ENCODE measurements at places on chromosomes 1 and 21. TPM values are rescaled to one million over a fixed set of nuclear protein-coding genes. Genes with fewer than 3 reads are reported as not detected.

DNA sequence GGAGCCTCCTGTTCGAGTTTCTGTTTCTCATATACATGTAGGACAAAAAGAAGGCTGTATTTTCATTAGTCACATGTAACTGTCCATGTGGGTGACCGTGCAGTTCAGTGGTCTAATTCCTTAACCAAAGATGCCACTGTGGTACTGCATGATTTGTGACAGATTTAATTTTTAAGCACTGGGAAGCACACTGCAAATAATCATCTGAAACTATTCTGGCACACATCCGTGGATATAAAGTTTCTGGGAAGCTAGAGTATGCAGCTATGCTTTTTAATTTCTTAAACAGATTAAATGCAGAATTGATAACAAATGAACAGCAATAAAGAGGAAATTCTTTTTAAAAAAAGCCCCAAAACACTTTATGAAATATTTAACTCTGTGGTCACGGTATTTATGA, 254.8 kb downstream of the LMO4 start:
- DNase-seq = no peak

DNA sequence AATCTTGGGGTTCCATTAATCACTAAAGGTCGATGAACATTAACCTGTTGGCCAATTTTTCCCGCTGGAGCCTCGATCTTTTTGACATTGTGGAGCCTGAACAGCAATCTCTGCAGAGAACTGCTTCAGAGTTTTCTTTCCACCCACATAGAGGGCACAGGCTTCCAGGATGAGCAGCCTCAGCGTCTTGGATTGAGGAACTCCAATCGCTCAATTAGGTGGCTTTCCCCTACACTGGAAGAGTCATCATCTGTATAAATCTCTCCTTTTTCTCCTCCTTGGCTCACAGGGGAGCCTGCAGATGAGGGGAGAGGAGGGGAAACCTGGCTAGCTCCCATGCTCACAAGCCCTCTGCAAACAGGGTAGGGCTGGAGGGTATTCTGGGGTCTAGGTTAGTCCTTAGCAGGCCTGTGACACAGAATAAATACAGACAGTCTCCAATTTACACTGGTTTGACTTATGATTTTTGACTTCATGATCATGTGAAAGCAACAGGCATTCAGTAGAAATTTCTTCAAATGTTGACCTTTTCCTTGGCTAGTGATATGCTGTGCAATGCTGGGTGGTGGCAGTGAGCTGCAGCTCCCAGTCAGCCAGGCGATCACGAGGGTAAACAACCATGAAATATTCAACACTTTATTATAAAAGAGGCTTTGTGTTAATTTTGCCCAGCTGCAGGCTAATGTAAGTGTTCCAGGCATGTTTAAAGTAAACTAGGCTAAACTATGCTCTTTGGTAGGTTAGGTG, 80.8 kb downstream of the PGBD5 start:
- no peak for DNase-seq

DNA sequence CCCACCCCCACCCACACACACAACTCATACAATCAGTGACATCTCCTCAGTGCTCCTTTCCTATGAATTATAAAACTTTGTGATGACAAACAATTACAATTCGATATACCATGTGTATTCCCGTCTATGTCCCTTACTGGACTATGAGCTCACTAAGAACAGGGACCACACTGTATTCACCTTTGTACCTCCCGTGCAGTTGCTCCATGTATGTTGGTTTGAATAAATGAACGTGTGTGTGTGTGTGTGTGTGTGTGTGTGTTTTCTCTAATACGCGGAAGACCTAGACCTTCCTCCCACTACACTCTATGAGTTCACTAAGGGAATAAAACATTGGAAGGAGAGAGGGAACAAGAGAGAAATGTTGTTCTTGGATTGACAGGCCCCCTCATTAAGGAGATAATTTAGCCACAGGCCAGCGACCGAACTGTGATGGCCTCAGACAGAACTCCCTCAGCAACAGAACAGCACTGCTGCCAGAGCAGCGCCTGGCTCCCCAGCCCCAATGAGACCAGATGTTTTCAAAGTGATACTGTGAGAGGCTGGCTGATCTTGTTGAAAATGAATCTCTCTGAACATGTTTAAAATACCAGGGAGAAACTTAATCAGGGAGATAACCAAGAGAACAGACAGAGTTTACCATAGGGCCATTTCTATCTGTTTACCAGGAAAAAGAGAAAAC, 21.7 kb downstream of the BCAR3 start:
- DNase-seq = no peak

- DNase-seq = no peak
Measured at GRCh38 chr1:240562779-240563178, 49.2 kb downstream of the GREM2 start.

DNA sequence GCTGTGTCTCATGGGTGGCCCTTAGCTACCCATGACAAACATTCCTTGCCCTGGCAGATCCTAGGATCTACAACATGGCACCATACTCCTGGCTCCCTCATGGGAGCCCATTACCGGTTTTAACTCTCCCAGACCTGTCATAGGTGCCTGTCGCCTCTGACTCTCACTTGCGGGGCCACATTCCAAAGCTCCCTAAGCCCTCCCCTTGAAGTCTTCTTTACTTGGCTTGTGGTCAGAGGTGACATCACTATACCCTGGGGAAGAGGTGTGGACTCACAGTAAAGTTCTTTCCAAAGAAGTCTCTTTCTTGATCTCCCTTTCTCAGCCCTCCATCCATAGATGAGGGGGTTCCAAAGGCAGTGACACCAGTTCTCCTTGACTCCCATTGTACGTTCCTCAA, 5.4 kb upstream of the SLAMF9 start:
- no peak for DNase-seq

GRCh38 chr1:22921452-22922126, 51.1 kb downstream of the LACTBL1 start:
- DNase-seq = no peak

DNA sequence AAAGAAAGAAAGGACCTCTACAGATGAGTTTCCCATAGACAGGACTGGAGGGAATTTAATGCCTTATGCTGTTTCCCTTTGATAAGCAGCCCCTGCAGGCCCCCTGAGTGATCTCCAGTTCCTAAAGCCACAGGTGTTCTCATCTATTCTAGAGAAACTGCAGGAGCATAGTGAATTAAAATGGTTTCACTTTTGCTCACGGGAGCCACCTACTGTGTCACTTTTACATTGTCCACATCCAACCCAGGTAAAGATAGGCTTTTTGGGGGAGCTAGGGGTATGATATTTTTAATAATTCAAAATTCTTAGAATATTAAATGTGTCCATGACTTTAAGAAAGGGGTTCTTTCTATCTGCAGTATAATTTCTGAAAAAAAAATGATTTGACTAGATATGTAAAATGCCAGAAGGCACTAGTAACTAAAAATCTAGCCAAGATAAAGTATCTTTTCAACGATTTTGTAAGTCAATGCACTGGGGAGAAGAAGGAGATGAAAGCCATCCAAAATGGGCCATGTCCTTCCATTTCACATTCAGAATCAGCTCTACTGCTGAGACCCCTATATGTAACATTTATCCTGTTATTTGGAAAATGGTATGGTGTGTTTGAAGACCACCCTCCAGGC, 267.3 kb upstream of the DUSP10 start:
- DNase-seq = no peak

- no peak for DNase-seq
Measured at GRCh38 chr21:30793581-30794314, 19.3 kb downstream of the KRTAP8-1 start.

DNA sequence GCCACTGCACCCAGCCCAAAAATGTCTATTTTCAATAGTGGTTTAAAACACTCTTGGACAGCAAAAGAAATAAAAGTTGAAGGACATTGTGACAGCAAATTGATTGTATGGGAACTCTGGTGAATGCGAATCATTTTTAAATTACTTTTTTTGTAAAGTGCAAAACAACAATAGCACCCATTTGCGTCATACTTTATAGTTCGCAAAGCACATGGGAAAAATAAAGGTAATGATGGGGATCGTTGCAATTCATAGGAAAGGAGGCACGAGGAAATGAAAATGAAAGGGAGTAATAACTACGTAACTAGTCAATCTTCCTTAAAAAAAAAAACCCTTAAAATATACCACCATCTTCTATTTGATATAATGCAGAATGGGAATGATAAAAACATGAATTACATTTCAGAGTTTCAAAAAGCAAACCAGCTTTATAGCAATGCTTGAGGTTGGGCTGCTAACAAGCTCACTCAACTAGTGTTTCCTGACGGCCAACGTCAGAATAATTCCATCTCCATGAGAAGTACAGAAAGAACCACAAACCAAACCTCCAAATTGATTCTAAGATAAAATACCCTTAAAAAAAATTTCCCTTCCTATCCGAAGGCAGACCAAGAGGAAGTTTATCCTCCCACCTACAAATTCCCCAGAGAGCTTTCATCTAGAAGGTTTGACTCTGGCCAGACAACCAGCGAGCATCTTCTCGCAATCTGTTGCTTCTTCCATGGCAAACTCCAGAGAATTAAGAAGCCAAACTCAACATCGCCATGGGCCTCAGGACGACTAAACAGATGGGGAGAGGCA, at the start of gene EDARADD:
Gene EDARADD (plus strand): TSS at position 606 of the 801 bp plus-strand sequence. CDS start 159 bp downstream, at position 765.
- DNase-seq = no peak

DNA sequence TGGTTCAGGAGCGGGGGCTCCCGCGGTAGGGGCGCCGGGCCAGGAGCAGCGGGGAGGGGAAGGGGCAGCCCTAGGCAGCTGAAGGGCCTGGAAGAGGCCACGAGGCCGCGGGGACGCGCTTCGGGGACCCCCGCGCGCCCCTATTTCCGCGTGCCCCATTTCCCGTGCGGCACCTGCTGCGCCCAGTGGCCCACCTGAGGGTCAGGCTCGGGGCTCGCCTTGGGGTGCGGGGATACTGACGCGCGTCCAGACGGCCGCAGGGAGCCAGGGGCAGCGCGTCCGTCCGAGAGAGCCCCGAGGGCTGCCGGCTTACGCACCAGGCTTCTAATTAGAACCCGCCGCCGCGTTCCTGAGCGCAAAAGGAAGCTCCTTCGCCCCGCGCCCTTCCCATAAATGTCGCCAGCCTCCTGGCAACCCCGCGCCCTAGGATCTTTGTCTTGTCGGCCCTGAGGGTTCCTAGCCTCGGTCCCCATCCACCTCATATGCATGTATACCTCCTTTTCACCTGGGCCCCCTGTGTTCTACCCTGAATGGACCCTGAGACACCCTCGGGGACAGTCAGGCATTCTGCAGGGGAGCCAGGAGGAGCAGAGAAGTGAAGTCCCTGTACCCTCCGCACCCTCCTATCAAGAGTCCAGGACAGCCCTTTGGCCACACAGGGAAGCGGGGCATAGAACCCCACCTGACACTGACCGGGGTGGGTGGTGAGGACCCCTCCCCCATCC, 1.8 kb downstream of the WNT3A start:
- no peak for DNase-seq

- DNase-seq = no peak
Measured at GRCh38 chr1:61569303-61569621, 155.7 kb downstream of the TM2D1 start.

DNA sequence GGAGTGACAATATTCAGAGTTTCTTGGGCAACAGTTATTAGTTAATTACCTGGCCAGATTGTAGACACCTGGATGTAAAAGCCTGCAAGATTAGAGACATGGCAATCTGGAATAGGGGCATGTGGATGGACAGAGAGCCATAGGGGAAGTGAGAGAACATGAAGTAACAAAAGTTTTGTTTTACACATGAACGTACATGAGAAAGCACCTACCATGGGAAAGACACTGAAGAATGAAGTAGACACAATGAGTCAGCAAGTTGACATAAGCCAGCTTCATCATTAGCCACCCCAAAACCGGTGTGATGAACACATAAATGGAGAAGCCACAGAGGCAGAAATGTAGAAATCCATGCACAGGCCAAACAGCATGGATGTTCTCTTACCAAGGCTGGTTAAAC, 462.1 kb upstream of the C1orf87 start:
- no peak for DNase-seq

GRCh38 chr1:109863667-109864046, 47.0 kb upstream of the CSF1 start:
- DNase-seq = no peak

- DNase-seq = no peak
Measured at GRCh38 chr1:89649783-89650182, 16.9 kb downstream of the LRRC8C start.

DNA sequence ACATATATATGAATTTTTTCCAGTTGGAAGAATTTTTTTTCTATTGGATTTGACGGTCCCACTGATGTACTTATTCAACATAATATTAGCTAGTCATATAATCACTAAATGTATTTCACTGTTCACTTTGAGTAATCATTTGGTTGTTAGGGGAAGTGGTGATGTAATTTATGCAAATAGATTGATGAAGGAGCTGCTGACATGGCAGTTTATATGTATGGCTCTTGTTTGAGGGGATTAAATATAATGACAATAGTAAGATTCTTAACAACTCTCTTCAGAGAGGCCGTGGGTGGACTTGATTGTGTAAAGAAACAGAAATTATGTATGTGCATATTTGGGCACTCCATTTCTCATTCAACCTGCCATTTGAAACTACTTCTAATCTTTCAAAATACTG, 653.6 kb upstream of the ADGRL4 start:
- DNase-seq = no peak

DNA sequence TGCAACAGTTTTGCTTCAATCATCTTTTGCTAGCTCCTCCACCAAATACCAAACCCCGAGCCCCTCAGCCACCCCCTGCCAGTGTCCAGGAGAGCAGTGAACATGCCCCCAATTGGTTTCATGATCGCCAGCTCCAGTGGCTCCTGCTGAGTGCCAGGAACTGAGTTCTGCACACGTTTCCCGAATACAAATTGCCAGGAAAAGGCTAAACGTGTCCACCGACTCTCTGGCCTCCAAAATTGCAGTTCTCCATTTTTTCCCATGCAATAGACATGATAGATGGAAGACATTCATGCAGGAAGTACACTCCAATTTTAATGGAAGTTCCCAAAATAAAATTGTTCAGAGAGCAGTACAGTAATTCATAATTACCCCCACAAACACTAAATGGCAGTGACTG, 101.3 kb downstream of the SPSB1 start:
- DNase-seq = no peak

- DNase-seq = no peak
Measured at GRCh38 chr1:17610713-17611112, 71.2 kb downstream of the ARHGEF10L start.

DNA sequence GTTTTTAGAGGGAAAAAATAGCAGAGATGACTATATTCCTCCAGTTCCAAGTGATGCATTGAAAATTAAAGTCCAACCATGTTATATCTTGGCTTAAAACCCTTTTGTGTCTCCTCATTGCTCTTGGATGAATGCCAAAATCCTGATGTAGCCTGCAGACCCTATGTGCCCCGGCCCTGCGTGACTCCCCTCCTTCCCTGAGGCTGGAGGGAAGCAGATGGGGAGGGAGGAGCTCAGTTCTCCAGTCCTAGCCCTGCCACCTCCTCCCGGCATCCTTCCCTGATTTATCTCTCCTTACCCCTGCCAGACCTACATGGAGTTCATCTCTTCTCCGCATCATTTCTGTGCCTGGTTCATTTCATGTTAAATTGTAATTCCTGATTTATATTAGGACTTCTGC, 397.4 kb downstream of the PTPRU start:
- no peak for DNase-seq

GRCh38 chr1:167442142-167442848, 76.0 kb downstream of the CD247 start:
- no peak for DNase-seq

- no peak for DNase-seq
Measured at GRCh38 chr1:201176940-201177339, 13.7 kb upstream of the IGFN1 start.

The ST7L gene
- 33.4 TPM for polyA plus RNA-seq

The AGTRAP gene
- 44.8 TPM for polyA plus RNA-seq

The ZNF697 gene
- 20.8 TPM for polyA plus RNA-seq

The ETV3L gene
- not detected for polyA plus RNA-seq

The ZNF648 gene
- 0.24 TPM for polyA plus RNA-seq

The ERICH3 gene
- 0.62 TPM for polyA plus RNA-seq

The ACADM gene
- polyA plus RNA-seq = 110 TPM

The AMY2A gene
- polyA plus RNA-seq = not detected

The PCBP3 gene
- polyA plus RNA-seq = 2.0 TPM
